Epithelial cell of umbilical artery (primary cell): ENCODE measurements at places on chromosomes 11 and 22. TPM values are rescaled to one million over a fixed set of nuclear protein-coding genes. Genes with fewer than 3 reads are reported as not detected.

The GGTLC2 gene
- not detected in 2 replicates for total RNA-seq

The C11orf24 gene
- 9.3 and 10.7 TPM in 2 replicates for total RNA-seq

The KDM4D gene
- total RNA-seq: 0.32 and 0.46 TPM in 2 replicates

The GRIK4 gene
- total RNA-seq: 0.32 TPM in 1 of 2 replicates, not detected in the other

The PRDM10 gene
- total RNA-seq: 3.6 and 11.2 TPM in 2 replicates

The PTPRCAP gene
- total RNA-seq: 0.30 and 0.97 TPM in 2 replicates

The KRTAP5-1 gene
- total RNA-seq: not detected in 2 replicates

The NPTXR gene
- total RNA-seq: 0.32 and 0.46 TPM in 2 replicates

The SLC35E4 gene
- 34.1 and 46.8 TPM in 2 replicates for total RNA-seq

The KCNQ1OT1 gene
- 0.65 and 1.5 TPM in 2 replicates for total RNA-seq

The ACTN3 gene
- total RNA-seq: under 0.01 and 0.30 TPM in 2 replicates

The LSP1 gene
- total RNA-seq: 0.32 TPM in 1 of 2 replicates, not detected in the other

The TBX10 gene
- total RNA-seq: not detected in 2 replicates

The TRIM49 gene
- total RNA-seq: not detected in 2 replicates

The OR51B2 gene
- total RNA-seq: not detected in 2 replicates

The ACAT1 gene
- total RNA-seq: 75.4 and 117 TPM in 2 replicates

The CTSW gene
- not detected in 2 replicates for total RNA-seq

The FAM83F gene
- total RNA-seq: not detected in 2 replicates

The ACR gene
- not detected in 2 replicates for total RNA-seq

The GP1BB gene
- 1.6 TPM in 1 of 2 replicates, not detected in the other for total RNA-seq

The LINC01488 gene
- not detected in 2 replicates for total RNA-seq
